ENCODE measurements at places on chromosomes 7 and 10.

DNA sequence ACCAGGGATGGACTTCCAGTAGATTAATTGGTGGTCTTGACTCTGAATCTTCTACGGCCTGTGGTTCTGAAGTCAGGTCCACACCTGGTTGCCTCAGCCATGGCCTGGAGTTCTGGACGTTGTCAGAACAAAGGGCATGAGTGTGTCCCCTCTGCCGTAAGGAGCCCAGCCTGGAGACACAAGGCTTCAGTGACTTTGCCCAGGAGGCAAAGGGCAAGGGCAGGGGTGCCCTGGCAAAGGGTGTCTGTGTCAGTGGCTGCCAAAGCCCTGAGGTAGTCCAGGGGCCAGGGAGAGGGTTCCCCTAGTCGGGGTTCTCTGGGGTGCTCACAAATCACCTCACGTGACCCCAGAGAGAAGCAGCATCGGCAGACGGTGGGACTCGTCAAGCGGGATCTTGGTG is 273.2 kb upstream of the ZNF32 start:
- no peak for DNase-seq

- no peak for DNase-seq
These were observed 20.3 kb upstream of the PAX2 start for GRCh38 chr10:100725071-100725471.

GRCh38 chr10:88999625-89000024 is 9.0 kb downstream of the FAS start:
- no peak for DNase-seq

DNA sequence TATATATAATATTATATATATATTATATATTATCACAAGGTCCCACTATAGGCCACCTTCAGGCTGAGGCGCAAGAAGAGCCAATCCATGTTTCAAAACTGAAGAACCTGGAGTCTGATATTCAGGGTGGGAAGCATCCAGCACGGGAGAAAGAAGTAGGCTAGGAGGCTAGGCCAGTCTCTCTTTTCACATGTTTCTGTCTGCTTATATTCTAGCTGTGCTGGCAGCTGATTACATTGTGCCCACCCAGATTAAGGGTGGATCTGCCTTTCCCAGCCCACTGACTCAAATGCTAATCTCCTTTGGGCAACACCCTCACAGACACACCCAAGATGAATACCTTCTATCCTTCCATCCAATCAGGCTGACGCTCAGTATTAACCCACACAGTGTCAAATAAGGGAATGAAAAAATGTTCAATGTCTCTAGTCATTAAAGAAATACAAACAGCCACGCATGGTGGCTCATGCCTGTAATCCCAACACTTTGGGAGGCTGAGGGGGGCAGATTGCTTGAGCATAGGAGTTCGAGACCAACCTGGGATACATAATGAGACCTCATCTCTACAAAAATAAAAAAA is 135.4 kb upstream of the PCBD1 start:
- no peak for DNase-seq

- DNase-seq, result no peak
These were observed 92.3 kb upstream of the ELMO1 start for GRCh38 chr7:37540917-37541316.

DNA sequence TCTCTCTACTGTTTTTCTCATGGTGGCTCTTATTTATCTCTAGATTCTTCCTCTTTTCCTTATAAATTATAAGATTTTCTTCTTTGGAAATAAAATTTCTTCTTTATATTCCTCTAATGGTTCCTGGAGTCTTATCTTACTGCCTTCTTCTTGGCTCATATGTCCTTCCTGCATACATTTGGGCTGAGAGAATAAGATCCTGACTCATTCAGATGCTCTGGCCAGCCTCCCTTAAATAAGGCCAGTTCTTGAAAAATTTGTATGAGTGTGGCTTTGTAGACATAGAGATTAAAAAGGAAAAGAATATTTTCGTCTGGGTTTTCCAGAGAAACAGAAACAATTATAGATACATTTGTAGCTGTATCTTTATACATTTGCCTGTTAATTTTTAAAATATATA is 411.3 kb downstream of the KIF20B start:
- no peak for DNase-seq

GRCh38 chr7:2629746-2630681 is 1.8 kb upstream of the TTYH3 start:
- DNase-seq, result no peak

GRCh38 chr10:6242089-6242488 is 39.4 kb downstream of the PFKFB3 start:
- DNase-seq, result no peak

- no peak for DNase-seq
These were observed 640.0 kb downstream of the KCNMA1 start for GRCh38 chr10:76997631-76998030.

DNA sequence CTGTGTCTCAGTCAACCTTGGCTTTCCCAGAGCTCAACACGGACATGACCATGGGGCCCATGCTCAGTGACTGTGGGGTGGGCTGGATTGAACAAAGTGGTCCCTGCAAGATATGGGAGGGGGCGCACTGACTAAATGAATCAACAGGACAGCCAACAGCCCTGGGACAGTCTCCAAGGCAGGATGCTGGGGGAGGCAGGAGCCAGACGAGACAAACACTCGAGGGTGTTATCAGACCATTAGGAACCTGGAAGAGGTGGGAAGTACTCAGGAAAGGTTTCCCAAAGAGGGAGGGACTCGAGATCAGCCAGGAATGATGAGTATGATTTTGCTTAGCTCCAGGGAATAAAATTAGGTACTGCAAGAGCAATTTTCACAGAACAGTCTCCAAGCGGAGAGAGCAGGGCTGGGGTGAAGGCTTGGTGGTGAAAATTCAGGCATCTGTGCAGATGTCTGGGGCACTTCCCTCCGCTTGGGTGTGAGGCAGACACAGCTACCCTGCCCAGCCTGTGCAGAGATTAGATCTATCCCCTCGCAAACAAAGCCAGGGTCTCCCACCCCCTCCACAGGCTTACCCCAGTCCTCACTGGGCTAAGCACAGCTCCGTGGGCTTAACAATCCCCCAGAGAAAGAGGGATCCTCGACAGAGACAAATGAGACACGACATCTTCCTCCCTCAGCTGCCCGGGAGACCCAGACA is 261.1 kb upstream of the ZMIZ1 start:
- peak; percentile 28 for DNase-seq

Data from SK-N-DZ (cell line).